SHP77 (cell line): ENCODE measurements at places on chromosomes 12 and 14.

GRCh38 chr12:69151254-69151764 is 88.1 kb upstream of the CPSF6 start:
- no peak for DNase-seq

GRCh38 chr14:35134329-35135123 is 12.2 kb downstream of the PRORP start:
- no peak for DNase-seq

GRCh38 chr12:75890141-75890540 is 141.4 kb downstream of the PHLDA1 start:
- DNase-seq, result no peak

GRCh38 chr12:131592972-131593371 is 117.9 kb upstream of the SFSWAP start:
- no peak for DNase-seq

GRCh38 chr12:52168019-52168717 is 23.6 kb downstream of the KRT80 start:
- no peak for DNase-seq

DNA sequence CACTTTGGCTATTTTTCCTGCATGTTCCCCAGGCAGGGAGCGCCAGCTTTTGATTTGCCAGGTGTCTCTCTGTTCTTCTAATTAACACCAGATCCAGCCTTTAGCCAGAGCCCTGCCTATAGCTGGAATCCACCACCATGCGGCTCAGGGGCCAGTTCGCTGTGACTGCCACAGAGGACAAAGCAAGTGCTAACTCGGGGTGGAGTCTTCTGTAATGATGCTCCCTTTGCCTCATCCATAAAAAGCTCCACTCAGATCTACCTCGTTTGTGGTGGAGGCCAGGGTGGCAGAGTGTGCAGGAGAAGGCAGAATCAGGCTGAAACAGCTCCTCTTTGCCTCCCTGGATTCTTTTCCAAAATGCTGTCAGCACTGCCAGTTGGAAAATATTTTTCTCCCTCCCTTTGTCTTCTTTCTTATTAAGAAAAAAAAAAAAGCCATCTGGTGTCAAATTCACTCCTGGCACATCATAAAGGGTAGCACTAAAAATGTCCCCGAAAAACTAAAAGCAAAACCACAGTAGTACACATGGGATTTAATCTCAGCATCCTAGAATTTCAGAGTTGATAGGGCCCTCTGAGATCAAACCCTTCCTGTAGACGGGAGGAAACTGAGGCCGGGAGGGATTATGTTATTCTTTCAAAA is 18.0 kb upstream of the CTDSP2 start:
- no peak for DNase-seq

- peak; percentile 62 for DNase-seq
These were observed 24.0 kb downstream of the CCDC38 start for GRCh38 chr12:95918194-95918993.

DNA sequence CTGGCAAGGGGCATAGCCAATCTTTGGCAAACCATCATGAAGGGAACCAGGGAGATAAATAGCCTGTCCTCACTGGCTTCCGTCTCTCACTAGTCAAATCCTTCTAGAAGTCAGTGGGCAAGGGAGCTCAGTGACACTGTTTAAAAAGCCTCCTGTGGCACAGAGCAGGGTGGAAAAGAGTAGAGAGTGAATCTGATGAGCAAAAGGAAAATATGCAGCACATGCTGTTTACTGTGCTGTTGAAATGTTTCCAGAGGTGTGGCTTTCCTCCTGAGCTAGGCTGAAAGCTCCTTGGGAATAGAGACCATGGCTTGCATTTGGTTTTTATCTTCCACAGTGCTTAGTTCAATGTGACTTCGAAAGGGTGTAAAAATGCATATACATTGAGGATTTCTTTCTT is 7.7 kb upstream of the DYRK2 start:
- no peak for DNase-seq

DNA sequence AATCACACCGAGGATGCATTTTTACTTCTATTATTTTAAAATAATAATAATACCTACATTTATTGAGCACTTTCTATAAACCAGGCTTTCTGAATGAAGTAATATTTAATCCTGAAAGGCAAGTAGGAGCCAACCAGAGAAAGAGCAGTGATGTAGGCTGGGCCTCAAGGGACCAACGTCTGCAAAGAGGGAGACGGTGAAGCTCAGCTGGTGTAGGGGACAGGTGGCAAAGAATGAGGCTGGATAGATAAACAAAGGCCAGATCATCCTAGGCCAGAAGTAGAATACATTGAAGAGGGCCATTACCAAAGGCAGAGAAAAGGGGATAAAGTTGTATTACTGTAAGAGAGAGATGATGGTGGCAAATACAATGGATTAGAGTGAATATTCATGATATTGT is 810 bp upstream of the TMBIM4 start:
- DNase-seq, result peak; percentile 2
